Stimulated activated CD8-positive, alpha-beta memory T cell treated with anti-CD3 and anti-CD28 coated beads, Interleukin-15, amount 100 ng/mL, for 1 hour (primary cell): ENCODE measurements at places on chromosomes 7 and 10.

- DNase-seq, result peak; percentile 6
Measured at GRCh38 chr7:17769918-17770317, 170.4 kb downstream of the SNX13 start.

- DNase-seq, result no peak
Measured at GRCh38 chr10:124072106-124072505, 21.3 kb downstream of the CHST15 start.

DNA sequence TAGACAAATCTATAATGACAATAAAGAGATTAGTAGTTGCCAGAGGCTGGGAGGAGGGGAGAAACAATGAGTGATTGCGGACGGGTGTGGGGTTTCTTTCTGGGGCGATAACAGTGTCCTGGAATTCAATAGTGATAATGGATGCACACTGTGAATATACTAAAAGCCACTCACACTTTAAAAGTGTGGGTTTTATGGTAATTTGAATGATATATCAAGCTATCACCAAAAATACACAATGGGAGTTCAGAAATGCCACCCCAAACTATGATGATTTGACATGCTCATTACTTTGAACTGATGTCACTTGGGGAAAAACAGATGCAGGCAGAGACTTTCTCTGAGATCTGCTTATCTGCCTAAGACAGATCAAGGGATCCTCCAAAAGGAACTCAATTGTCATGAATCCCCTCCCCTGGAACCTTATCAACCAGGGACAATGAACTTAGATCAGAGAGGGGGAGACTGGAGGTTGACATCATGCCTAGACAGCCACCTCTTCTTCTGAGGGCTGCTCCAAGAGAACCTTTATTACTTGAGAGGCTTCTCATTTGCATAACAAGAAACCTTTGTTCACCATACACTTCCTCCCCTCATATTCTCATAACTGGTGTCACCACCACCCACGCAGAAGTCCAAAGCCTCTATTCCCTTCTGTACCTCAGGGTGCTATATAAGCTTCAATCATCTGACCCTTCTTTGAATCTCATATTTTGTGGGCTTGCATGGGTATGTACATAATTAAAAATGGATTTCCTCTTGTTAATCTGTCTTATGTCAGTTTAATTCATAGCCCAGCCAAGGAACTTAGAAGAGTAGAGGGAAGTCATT, 14.8 kb upstream of the ZC3HAV1 start:
- no peak for DNase-seq

DNA sequence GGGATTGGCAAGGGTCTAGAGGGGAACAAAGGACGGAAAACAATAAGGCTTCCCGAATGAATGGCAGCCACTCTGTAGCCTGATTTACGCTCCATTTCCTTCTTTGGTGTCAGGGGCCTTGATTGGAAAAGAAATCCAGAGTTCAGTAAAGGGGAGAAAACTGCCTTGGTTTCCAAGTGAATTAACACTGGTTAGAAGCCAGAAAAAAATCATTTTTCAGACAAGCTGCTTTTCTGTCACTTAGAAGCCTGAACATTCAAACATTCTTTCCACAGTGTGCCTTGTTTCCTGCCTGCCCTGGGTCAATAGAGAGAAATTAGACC, 283 bp upstream of the TRDMT1 start:
- no peak for DNase-seq
